ENCODE measurements at places on chromosomes 12 and 14. TPM values are rescaled to one million over a fixed set of nuclear protein-coding genes. Genes with fewer than 3 reads are reported as not detected.

TAS2R8 gene
- total RNA-seq, result not detected

OAS3 gene
- 2.6 TPM for total RNA-seq

C12orf54 gene
- not detected for total RNA-seq

RAB15 gene
- total RNA-seq, result 3.6 TPM

ZNF705A gene
- total RNA-seq, result not detected

Measured in fibroblast of lung (primary cell).